Lower leg skin (tissue), 4 donors: ENCODE measurements at places on chromosomes 5 and 9. TPM values are rescaled to one million over a fixed set of nuclear protein-coding genes. Genes with fewer than 3 reads are reported as not detected.

The DENND1A gene
- total RNA-seq = 6.5 TPM

The ACOT12 gene
- total RNA-seq = not detected

The CAPSL gene
- total RNA-seq = not detected

The EQTN gene
- not detected for total RNA-seq

The WDR31 gene
- total RNA-seq = 1.8 TPM

The WWC1 gene
- total RNA-seq = 29.5 TPM

The CCNJL gene
- total RNA-seq = 0.08 TPM

The ADGRD2 gene
- 0.49 TPM for total RNA-seq

The MTMR12 gene
- total RNA-seq = 23.1 TPM

The BHMT2 gene
- total RNA-seq = 2.2 TPM

The S1PR3 gene
- 8.4 TPM for total RNA-seq

The HSPB3 gene
- 0.91 TPM for total RNA-seq

The ADAMTS2 gene
- 2.3 TPM for total RNA-seq

The MARCOL gene
- total RNA-seq = not detected

The JMY gene
- 25.6 TPM for total RNA-seq
